ENCODE measurements at places on chromosomes 11 and 22.

- no peak for DNase-seq
Observed at GRCh38 chr11:7890417-7891172, 40.5 kb downstream of the OR10A6 start.

GRCh38 chr22:24937114-24937513, 9.4 kb downstream of the LHFPL7 start:
- DNase-seq = no peak

- DNase-seq = no peak
Observed at GRCh38 chr11:81870815-81871214, 862.8 kb downstream of the FAM181B start.

DNA sequence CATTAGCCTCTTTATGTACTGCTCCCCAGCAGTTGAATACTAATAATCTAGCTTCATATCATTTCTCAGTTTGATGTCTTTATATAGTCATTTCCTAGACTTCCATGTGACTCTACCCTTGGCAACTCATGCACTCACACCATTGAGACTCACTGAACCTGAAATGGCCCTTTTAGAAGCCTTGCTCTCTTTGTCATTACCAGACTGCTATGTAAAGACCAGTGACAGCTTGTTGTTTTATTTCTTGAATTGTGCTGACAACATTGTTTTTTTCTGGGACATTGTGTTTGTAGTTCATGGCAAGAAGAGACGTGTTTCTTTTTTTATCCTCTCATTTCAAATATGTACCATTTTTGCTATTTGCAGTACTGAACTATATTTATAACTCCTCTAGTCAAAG, 256.5 kb downstream of the CNTN5 start:
- DNase-seq = no peak

DNA sequence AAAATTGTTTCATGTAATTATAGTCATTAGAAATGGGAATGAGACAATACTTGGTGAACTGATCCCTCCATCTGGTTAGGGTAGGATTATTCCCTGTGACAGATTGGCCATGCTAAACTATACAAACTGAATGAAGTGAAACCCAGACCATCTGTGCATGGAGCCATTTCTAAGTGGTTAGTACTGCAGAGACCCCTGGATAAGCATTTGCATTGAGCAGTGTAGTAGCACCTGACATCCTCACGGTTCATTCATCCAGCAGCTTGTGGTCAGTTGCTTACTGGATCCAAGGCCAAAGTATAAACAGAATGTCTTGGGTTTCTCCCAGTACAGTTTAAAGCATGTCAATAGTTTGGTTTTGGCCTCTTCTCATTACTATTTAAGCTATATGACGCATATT, 93.8 kb upstream of the ARHGAP42 start:
- no peak for DNase-seq

GRCh38 chr11:129766898-129767604, 48.6 kb upstream of the TMEM45B start:
- no peak for DNase-seq

GRCh38 chr11:126189109-126189929, 22.1 kb downstream of the RPUSD4 start:
- DNase-seq = no peak

- DNase-seq = no peak
Observed at GRCh38 chr11:111162305-111162704, 83.2 kb upstream of the POU2AF2 start.

- peak; percentile 26 for DNase-seq
Observed at GRCh38 chr11:59102259-59102765, 4.7 kb upstream of the FAM111B start.

- DNase-seq = no peak
Observed at GRCh38 chr11:66727282-66728037, 1.6 kb downstream of the SPTBN2 start.

GRCh38 chr11:9982127-9982795, 311.8 kb downstream of the SBF2 start:
- DNase-seq = no peak

DNA sequence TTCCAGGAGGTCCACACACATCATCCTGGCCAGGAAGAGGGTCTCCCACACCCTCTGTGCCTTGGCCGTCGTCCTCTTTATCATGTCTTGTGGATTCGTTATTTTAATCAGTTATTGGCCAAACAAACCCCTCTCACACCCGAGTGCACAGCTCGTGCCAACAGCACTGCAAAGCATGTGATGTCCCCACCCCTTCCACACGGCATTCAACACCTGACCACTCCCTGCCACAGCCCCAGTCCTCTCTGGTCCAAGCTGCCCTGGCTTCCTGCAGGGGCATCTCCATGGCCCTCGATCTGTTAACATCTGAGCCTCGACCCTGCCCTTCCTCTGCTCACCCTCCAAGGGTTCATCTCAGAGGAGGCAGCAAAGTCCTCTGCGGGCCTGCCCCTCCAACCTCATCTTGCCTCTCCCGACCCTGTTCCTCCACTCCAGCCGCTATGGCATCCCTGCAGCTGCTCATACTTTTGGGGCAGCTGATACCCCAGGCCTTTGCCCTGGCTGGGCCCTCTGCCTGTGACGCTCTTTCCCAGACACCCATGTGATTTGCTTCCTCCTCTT, 14.0 kb downstream of the MYEOV start:
- no peak for DNase-seq

- no peak for DNase-seq
Observed at GRCh38 chr11:130068546-130068985, 1.1 kb upstream of the APLP2 start.

- no peak for DNase-seq
Observed at GRCh38 chr22:37133304-37134018, 16.3 kb downstream of the IL2RB start.

DNA sequence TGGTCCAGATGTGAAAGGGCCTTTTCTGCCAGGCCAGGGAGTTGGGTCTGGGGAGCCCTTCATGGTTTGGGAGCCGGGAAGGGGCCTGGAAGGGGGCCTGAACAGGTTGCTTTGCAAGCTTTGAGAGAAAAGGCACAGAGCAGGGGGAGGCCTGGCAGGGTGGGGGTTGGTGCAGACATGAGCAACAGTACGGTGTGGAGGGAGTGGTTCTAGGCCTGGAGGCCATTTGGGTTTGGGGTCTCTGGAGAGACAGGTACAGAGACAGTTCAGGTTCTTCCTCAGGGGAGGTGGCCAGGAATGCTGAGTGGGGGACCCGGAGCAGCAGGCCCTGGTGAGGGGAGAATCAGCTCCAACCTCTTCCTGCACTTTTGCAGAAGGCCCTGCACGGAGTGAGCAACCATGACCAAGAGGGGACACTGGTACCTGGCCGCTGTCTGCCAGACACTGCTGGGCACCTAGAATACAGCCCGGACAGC, 1.4 kb downstream of the KDELR3 start:
- no peak for DNase-seq

- peak; percentile 26 for DNase-seq
Observed at GRCh38 chr11:8327761-8328192, 64.1 kb upstream of the LMO1 start.

DNA sequence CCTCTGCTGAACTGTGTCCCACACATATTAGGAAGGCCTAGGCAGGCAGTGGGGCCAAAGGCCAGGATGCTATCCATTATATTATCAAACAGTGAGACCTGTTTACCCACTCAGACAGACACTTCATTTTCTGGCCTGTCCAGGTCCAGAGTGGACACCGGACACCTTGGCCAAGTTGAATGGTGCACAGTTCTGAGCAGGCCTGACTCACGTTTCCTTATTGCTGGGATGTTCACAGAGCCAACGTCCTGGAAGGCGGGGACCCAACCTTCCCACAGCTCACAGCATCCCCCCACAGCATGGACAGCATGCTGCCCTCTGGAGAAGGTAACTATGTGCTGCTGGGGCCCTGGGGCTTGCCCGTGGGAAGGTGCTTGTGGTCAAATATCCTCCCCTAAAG, 86.6 kb downstream of the BTBD10 start:
- no peak for DNase-seq

- no peak for DNase-seq
Observed at GRCh38 chr11:89498845-89499448, 7.8 kb upstream of the NOX4 start.

- no peak for DNase-seq
Observed at GRCh38 chr22:41597635-41597953, 8.0 kb upstream of the PMM1 start.

GRCh38 chr22:33022231-33022630, 36.0 kb downstream of the SYN3 start:
- DNase-seq = no peak

GRCh38 chr11:123762422-123762821, 8.1 kb upstream of the OR6X1 start:
- DNase-seq = no peak

GRCh38 chr22:32804531-32805360, 3.2 kb downstream of the TIMP3 start:
- no peak for DNase-seq

DNA sequence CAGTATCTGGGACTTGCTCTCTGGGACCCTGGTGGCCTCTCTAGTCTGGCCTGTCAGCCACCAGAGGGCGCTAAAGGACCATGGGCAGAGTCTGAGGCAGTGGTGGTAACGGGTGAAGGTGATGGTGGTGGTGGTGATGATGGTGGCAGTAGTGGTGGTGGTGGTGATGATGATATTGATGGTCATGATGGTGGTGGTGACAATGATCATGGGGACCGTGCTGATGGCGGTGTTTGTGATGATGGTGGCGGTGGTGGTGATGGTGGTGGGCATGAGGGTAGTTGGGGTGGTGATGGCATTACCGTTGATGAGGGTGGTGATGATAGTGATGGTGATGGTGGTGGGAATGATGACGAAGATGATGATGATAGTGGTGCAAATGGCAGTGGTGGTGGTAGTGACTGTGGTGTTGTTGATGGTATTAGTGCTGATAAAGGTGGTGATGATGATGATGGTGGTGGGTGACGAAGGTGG, 16.0 kb downstream of the TRPM5 start:
- peak; percentile 66 for DNase-seq

DNA sequence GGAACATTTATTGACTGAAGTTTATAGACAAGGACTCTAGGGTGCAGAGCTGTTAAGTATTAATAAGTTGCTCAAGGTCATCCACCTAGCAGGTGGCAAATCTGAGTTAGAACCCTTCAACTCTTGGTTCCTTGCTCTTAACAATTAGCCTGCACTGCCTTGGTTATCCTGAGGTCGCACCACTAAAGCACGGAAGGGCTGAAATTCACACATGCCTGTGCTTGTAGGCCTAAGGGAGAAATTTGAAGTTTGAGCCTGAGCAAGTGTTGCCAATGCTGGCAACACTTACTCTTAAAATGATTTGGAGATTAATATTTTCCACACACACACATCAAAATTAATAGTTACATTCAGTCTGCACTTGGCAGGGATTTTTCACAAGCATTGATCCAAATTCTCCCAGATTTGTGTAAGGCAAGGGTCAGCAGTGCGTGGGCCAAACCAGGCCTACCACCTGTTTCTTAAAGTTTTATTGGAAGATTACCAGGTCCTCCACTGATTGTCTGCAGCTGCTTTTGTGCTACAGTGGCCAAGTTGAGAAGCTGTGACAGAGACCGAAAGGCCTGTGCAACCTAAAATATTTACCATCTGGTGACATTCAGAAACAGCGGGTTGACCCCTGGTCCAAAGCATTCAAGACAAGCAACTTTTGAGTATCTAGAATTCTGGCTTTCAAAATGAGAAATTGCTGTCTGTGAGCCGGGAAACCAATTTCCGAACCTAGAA, 16.3 kb downstream of the APOL5 start:
- DNase-seq = no peak

DNA sequence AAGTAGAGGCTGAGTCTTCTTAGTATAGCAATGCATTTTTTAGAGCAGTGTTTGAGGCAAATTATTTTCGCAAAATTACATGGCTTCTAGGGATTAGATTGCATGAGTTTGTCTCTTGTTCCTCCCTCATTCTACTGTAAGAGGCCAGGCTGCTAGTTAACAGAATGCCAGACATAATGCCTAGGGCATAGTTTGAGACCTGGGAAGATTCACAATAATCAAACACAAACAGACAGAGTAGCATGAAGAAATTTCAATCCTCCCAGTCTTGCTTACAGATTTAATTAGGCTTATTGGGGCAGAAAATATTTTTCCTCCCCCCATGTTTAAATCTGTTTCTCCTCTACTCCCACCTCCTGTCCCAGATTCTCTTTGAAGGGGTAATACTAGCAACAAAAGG, 48.3 kb downstream of the ARHGEF12 start:
- DNase-seq = no peak

DNA sequence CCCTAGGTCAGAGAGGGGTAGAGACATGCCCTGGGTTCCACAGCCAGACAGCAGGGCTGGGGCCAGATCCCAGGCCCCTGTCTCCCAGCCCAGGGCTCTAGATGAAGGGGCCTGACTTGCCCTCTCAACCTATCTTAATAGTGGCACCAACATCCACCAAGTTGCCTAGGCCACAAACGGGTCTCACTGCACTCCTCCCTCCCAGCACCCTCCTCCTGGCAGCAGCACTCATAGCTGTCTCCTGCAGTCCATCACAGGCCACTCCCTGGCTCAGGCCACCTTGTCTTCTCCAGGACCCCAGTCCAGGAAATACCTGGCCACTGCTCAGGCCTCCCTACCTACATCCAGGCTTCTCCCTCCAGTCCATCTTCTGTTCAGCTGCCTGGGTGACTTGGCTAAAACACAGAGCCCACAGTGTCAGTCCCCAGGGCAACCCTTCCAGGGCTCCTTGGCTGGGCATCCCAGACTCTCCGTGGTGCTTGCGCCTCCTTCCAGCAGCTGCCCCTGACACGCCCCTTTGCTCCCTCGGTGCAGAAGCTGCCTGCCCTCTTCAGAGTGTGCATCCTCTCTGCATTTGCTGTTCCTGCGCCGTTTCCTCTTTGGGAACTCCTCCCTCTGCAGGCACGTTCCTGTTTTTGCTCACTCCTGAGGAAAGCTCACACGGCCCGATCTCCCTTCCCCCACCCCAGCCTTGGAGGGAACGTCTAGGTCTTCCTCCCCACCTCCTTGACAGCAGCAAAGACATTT, 40.5 kb downstream of the LRRC32 start:
- peak; percentile 60 for DNase-seq

DNA sequence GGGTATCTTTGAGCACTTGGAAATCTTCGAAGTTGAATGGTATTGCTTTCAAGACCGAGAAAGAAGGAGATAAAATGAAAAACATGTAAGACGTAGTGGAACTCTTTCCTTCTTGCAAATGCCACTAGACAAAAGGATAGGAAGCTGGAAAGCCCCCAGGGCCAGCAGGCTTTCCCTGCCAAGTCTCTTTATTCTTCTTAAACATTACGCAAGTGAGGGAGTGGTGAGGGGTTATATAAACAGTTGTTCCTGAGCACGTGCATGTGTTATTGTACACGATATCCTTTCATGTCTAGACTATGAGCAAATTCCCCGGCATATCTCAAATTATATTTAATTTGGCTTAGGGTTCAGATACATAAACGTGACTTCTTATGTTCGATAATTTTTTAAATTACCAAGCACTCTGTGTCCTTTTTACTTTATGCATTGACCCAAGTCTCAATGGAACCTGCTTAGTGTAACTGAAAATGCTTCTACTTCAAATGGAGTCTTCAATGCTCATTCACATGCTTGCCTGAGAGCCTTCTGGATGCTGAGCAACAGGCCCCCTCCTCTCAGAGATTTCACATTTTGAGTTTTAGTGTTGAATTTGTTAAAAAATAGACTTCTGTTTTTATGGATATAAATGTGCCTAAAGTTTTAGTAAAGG, 59.0 kb downstream of the PPP2R1B start:
- DNase-seq = no peak
